Body of pancreas (tissue), 4 donors: ENCODE measurements at places on chromosomes 11 and 22. TPM values are rescaled to one million over a fixed set of nuclear protein-coding genes. Genes with fewer than 3 reads are reported as not detected.

The DNAL4 gene
- total RNA-seq: 11.4 TPM

The OR10A2 gene
- total RNA-seq: not detected

GRCh38 chr11:124930799-124931198 is 5.0 kb downstream of the HEPACAM start:
- no peak for DNase-seq

DNA sequence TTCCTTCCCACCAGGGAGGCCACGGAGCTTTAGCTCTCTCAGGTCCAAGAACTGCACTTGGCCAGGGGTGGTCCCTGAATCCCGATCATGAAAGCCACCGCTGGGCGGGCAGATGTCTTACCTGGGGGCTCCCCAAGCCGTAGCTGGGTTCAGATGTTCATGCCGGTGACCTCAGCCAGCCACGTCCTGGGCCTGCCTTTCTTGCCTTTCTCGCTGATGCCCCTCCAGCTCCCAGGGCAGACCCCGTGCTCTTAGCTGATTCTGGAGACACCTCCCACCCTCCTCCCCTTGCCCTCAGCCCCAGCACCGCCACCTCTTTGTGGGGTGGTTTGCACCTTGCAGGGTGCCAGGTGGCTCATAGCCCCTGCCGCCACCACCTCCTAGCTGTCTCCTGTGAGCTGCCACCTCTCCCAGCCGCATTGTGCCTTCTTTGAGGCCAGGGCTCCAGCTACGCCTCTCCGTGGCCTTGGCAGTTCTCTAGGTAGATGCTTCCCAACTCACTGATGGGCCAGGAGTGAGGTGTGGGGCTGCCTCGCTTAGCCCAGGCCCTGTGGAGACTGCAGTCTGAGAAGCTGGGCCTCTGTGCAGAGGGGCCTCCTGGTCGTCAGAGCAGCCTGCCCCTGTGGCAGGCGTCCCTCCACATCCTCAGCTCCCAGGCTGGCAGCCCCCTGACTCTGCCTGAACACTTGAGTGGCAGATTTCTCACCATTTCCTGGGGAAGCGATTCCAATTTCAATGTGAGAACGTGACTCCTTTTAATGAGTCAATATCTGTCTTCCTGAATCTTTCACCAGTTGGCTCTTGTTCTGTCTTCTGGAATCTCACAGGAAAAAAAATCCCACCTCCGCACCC is 97.6 kb upstream of the B3GAT1 start:
- peak; percentile 7 for DNase-seq

- DNase-seq: no peak
These were observed 20.0 kb downstream of the APLNR start for GRCh38 chr11:57217053-57217452.

- no peak for DNase-seq
These were observed 30.4 kb downstream of the OR10A6 start for GRCh38 chr11:7900686-7901085.

DNA sequence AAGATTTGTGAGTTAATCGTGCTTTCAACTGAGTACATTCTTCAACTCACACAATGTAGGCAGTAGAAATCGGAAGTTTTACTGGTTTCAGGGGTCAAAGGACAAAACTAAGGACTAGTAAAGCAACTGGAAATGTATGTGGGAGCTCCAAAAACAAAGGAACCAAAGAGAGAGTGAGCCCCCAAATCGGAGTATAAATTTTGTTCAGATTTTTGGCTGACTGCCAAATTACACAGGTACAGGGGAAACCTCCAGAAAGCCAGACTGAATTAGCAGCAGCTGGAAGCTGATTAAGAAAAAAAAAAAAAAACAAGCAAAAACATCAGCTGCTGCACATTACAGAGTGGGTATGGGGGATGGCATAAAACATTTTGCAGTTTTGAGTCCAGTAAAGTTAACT is 75.2 kb upstream of the GNAZ start:
- DNase-seq: no peak

GRCh38 chr11:65355013-65355775 is 643 bp downstream of the TIGD3 start:
- no peak for DNase-seq

DNA sequence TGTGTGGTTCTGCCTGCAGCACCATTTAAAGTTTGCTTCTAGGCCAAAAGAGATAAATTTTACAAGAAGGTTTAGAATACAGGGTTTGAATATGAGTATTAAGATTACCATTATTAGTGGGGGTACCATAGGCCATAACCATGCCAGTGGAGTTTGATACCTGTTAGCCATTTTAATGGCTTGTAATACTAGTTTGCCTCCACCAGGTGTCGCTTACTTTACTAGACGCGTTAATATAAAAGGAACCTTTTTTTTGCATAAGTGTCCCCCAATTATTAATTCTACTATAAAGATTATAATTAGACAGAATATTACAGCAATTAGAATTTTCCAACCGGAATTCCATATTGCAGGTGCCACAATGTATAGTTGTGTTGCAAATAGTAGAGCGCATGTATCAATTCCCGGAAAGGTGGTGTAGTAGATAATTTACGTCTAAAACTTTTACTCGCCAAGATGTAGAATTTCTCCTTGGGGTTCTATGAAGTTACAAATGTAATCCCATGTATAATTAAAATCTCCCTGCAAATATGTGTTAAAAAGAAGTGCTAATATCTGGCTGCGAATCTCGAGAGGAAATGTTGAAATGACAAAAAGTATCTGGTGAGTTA is 16.1 kb downstream of the MS4A6E start:
- DNase-seq: no peak

DNA sequence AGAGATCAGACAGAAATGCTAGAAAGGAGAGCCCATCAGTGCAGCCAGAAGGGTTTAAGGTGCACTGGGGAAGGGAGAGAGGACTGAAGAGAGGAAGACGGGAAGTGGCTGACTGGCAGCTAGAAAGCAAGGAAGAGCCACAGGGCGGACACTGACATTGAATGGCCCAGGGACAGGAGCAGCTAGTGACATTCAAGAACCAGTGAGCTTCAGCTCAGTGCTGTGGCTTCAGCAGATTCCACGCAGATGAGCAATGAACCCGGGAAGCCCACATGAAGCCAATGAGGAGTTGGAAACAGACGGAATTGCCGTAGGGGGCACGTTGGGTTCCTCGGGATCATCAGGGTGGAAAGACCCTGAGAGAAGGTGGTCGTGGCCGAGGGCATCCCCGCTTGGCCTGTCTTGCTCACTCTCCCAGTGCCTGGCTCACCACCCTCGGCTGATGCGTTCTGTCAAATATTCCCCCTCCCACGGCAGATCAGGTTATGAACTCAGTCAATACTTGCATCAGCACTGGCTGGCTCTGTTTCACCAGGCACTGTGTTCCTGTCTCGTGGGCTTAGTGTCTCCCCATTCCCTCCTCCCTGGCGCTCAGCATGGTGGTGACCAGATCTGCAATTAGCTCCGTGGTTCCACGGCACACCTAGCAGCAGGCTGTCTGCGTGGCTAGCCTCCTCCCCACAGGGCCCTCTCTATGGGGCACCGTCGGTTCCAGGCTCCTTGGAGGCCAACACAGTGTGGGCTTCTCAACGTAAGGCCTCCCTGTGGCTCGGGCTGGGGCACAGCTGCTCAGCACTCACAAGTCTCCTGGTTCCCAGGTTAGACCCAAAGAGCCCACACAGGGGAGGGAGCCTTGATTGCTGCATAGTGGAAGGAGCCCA is 145.5 kb downstream of the TRIM29 start:
- DNase-seq: no peak

- no peak for DNase-seq
These were observed 1.3 kb downstream of the MYH9 start for GRCh38 chr22:36386351-36386899.
